ENCODE measurements at places on chromosomes 16 and 17. TPM values are rescaled to one million over a fixed set of nuclear protein-coding genes. Genes with fewer than 3 reads are reported as not detected.
A peak's percentile ranks its signal among the peaks of the same experiment; 100 is the strongest.

Gene CMTM2
- total RNA-seq, result not detected

GRCh38 chr17:17784657-17785267, 52.0 kb downstream of the SREBF1 start:
- no peak for DNase-seq

DNA sequence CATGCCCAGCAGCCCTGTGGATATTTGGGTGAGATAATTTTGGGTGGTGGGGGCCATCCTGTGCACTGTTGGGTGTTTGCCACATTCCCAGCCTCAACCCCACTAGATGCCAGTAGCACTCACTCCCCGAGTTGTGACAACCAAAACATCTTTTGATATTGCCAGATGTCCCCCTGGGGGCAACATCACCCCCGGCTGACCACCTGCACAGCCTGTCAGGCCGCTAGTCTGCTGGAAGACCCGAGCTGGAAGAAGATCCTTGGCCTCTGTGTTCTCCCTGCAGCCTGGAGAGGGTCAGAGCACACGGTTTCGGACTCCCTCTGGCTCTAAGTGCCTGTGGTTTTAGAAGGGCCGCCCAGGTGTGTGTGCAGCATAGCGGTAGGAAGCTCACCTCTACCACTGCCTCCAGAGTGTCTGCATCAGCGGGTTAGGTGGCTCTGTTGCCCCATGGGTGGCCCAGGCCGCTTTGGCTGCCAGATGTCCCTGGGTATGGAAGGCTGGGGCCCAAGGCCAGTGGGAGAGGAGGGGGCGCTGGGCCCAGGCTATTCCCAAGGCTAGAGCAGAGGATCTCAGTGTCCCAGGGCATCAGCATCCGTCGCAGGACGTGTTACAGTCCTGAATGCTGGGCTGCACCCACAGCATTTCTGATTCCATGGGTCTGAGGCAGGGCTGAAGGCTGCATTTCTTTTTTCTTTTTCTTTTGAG, 195.8 kb upstream of the GSE1 start:
- DNase-seq, result no peak

Gene ABCA8
- 0.23 TPM for total RNA-seq

GRCh38 chr17:57338257-57338914, 82.1 kb downstream of the MSI2 start:
- DNase-seq, result no peak

DNA sequence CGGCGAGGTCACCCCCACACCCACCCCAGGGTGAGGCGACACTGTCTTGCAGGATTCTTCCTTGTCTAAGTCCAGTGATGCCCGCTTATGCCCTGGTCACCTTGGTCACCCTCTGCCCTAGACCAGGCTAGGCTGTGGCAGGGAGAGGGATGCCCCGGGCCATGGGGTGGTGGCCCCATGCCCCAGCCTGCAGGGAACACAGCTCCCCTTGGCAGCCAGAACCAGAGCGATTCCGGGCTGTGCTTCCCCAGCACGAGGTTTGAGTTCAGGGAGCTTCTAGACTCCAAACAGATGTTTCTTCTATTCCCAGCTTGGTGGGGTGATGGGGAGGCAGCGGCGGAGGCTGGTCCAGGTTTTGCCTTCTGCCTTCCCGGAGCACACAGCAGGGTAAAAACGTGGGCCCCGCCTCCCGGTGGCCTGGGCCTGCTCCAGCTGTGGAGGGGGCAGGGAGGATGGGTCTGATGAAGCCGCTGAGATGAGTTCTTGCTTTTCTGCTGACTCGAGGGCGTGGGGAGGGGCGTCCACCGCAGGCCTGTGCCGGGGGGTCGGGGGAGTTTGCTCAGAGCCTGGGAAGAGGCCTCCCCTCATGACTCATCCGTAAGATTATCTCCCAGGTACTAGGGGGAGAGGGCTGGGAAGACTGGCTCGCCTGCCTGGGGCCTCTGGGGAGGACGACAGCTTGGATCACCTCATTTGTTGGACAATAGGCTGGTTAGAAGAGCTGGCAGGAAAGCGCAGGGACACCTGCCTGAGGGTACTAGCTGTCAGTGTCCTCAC, 15.4 kb downstream of the SMTNL2 start:
- no peak for DNase-seq

DNA sequence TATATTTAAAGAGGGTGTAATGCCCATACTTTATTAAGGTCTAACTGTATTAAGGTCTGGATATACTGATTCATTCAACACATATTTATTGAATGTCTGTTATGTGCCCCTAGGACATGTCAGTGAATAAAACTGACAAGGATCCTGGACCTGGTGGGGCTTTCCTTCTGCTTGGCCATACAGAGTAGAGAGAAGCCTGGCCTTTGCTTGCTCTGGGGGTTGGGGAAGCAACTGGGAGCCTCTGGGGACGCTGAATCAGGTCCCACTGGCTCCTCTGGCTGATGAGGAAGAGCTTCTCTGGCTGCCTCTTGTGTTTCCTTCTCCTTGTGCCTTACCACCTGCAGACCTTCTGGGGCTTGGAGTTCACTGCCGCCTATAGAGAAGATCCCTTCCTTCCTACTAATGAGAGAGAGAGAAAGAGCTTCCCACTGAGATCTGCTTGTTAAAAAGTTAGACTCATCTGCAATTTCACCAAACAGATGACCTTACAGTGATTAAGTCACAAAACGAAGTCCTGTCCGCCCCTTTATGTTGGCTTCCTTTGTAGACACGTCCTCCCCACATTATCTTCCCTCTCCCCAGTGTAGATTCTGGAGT, 49.7 kb downstream of the MSI2 start:
- no peak for DNase-seq

DNA sequence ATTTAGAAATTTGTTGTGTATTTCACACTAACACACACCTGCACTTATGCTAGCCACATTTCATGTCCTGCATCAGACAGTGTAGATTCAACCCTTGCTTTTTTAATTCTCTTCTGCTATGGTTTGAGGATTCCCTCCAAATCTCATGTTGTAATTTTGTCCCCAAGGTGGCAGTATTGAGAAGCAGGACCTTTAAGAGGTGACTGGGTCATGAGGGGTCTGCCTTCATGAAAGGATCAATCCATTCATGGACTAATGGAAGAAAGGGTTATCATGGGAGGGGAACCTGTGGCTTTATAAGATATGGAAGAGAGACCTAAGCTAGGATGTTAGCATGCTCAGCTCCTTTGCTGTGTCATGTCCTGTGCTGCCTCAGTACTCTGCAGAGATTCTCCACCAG, 1032.2 kb downstream of the CDH11 start:
- DNase-seq, result no peak

DNA sequence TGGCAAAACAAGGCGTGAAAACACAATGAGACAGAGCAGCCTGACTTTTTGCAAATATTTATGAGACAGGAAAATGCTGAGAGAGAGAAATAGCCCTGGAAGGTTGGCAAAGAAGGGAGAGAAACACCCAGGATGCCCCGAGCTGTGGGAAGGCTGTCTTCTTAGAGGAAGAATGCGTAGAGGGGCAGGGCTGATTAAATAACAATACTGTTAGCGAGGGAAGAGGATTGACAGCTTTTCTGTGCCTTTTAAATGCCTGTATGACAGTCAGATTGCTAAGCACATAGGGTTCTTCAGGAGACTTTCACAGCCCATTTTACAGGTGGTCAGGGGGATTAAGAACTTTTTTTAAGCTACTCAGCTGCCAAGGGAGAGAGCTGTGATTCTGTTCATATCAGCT, 219.2 kb downstream of the SHISA9 start:
- DNase-seq, result no peak

Gene TPSD1
- 0.26 TPM for total RNA-seq

GRCh38 chr16:64950262-64950661, 171.6 kb downstream of the CDH11 start:
- DNase-seq, result no peak

DNA sequence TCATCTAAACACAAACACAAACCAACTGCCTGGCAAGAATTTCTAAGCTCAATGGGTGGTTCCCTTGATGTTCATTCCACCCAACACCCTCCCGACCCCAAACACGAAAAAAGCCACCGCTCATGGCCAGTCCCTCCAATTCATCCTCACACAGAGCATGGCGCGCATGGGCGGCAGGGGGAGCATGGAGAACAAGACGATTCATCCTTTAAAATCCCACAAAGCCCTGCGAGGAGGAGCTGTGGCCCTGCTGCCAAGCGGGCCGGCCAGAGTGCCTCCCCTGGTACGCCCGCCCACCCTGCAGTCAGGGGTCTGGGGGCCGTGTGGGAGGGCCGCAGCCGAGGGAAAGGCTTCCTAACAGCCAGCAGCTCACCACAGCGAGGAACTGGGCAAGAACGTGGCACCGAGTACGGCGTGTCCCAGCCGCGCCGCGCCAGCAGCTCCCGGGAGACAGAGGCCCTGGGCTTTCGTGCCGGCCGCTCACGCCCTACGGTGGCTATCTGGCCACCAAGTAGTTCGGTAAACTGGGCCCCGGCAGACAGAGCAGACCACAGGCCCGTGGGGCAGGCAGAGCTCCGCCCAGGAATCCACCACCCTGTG, 60.9 kb downstream of the KLHDC4 start:
- no peak for DNase-seq

Gene TMC8
- total RNA-seq, result 1.4 TPM

DNA sequence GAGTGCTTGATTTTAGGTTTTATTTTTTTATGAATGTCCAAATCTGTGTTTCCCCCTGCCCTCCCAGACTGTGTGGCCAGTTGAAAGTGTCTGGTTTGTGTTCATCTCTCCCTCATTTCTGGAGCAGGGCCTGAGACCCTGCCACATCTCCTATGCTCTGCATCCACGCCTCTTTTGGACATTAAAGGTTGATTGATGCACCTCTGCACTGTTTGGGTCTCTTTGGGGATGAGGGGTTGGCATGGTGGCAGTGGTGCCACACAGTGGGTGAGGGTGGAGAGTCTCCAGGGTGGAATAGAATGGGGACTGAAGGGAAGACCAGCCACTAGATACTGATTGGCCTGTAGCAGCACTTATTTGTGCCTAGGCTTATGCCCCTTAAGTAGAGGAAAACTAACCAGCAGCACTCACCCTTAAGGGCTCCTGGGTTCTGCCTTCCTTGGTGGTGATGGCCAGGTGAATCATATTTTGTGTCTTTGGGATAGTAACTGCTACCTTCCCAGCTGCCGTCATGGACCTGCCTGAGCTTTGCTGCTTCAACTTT, 7.9 kb downstream of the DYNLL2 start:
- DNase-seq, result no peak

Gene NFATC2IP
- 47.3 TPM for total RNA-seq

Gene MYO15A
- total RNA-seq, result 0.36 TPM

Gene CBLN1
- total RNA-seq, result not detected

Gene ADCY9
- total RNA-seq, result 29.8 TPM

Gene ELAC2
- 52.7 TPM for total RNA-seq

- DNase-seq, result no peak
These were observed 21.8 kb upstream of the NAGLU start for GRCh38 chr17:42514279-42514678.

Gene STH
- not detected for total RNA-seq

- DNase-seq, result no peak
These were observed 197.1 kb upstream of the RPL38 start for GRCh38 chr17:74006371-74006770.

DNA sequence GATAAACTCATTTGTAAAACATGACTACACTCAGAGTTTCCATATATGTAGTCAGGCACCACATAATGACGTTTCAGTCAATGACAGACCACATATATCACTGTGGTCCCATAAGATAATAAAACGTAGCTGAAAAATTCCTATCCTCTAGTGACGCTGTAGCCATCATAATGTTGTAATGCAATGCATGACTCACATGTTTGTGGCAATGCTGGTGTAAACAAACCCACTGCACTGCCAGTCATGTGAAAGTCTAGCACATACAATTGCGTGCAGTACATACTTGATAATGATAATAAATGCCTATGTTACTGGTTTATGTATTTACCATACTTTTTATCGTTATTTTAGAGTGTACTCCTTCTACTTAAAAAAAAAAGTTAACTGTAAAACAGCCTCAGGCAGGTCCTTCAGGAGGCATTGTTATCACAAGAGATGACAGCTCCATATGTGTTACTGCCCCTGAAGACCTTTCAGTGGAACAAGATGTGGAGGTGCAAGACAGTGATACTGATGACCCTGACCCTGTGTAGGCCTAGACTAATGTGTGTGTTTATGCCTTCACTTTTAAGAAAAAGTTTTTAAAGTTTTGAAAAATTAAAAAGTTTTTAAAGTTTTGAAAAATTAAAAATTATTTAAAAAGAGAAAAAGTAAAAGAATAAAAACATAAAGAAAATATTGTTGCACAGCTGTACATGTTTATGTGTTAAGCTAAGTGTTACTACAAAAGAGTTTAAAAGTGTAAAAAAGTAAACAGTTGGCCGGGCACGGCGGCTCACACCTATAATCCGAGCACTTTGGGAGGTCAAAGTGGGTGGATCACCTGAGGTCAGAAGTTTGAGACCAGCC, 9.0 kb downstream of the STAT5B start:
- peak; percentile 90 for DNase-seq

GRCh38 chr17:63474174-63474573, 2.7 kb upstream of the ACE start:
- no peak for DNase-seq

Measured in Panc1 (cell line).